ENCODE measurements at places on chromosomes 4 and X.

GRCh38 chr4:76679691-76680090, 218.3 kb downstream of the SOWAHB start:
- DNase-seq, result no peak

DNA sequence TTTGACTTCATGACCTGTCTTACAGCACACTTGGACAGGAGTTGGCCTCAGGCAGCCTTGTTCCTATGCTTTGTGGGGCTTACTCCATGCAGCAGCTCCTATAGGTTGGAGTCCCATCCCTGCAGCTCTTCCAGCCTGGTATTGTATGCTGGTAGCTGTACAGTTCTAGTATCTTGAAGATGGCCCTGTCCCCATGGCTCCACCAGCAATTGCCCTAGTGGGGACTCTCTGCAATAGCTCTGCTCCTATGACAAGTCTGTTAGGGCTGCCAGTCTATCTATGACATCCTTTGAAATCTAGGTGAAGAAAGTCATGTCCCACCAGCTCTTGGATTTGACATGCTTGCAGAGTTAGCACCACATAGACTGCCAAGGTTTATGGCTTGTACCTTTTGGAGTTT, 252.6 kb downstream of the ANTXR2 start:
- DNase-seq, result no peak

DNA sequence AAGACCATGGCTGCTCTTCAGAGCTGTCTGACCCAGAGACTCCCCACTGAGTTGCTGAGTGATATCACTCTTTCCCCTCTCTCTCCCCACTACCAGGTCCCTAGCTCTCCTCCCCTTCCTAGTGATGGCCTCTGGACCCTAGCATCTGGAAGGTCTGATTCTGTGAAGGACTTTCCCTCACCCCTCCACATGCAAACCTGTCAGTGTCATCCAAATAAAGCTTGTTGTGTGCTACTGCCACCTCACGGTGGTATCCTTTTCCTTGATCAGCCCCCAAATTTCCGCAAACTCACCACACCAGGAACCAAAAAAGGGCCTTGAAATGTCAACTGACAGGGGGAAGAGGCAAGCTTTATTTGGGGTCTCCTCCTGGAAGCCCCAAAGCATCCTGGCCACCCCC, 500.2 kb downstream of the IDS start:
- no peak for DNase-seq

- no peak for DNase-seq
Measured at GRCh38 chr4:48902266-48902665, 4.3 kb downstream of the OCIAD2 start.

DNA sequence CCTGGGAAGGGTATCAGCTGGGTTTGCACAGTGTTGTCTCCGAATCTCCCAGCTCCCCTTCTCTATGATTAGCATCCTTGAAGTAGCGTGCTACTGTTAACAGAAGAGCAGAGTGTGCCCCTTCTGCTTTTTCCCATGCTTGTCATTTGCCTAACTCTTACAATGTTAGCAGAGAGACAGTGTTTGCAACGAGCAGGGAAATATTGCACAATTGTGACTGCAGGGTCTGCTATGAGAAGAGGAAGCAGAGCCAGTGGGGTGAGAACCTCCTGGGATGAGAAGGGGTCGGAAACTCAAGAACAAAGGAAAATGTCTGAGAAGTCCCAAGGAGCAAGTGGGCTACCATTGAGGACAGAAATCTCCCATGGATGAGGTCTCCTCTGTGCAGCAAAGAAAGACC, 7.8 kb upstream of the CHRNA9 start:
- no peak for DNase-seq

- DNase-seq, result no peak
Measured at GRCh38 chr4:17702641-17703040, 78.8 kb downstream of the FAM184B start.

DNA sequence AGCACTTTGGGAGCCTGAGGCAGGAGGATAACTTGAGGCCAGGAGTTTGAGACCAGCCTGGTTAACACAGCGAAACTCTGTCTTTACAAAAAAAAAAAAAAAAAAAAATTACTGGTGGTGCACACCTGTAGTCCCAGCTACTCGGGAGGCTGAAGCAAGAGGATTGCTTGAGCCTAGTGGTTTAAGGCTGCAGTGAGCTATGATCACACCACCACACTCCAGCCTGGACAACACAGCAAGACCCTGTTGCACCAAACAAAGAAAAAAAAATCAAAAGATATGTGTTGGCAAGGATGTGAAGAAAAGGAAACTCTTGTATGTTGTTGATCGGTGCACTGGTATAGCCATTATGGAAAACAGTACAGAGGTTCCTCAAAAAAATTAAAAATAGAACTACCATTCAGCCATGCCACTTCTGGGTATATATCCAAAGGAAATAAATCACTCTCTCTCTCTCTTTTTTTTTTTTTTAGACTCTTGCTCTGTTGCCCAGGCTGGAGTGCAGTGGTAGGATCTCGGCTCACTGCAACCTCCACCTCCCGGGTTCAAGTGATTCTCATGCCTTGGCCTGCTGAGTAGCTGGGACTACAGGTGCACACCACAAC, 15.2 kb downstream of the SH3D19 start:
- no peak for DNase-seq

GRCh38 chr4:66929748-66930147, 615.6 kb downstream of the CENPC start:
- DNase-seq, result no peak

DNA sequence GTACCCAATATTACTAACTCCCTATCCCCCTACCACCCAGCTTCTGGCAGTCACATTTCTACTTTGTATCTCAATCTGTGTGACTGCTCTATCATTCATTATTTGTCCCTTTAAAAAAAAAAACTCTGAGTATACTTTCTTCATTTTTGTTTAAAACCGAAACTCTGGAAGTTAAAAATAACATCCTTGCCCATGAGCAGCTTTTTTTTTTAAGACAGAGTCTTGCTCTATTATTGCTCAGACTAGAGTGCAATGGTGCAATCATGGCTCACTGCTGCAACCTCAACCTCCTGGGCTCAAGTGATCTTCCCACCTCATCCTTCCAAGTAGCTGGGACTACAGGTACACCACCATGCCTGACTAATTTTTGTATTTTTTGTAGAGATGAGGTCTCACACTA, 15.8 kb downstream of the UBE2K start:
- DNase-seq, result no peak

- DNase-seq, result no peak
Measured at GRCh38 chr4:12242354-12242753, 813.7 kb upstream of the HS3ST1 start.

GRCh38 chrX:11611161-11611560, 54.6 kb downstream of the ARHGAP6 start:
- DNase-seq, result no peak

DNA sequence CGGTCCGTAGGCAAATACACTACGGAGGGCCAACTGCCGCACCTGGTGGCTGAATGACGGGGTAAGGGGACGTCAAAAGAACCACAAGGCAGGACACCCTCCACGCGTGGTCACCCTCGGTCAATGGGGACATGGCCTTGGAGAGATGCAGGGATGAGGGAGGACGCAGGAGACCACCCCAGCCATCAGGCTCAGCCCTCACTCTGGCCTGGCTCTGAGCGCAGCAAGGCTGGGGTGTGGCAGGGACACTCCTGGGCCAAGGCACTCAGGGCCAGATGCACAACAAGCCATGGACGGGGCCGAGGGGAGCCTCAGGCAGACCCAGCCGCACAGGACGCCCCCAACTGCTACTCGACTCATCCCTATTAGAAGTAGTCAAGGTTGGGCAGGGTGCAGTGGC, 36.5 kb downstream of the GAK start:
- no peak for DNase-seq

DNA sequence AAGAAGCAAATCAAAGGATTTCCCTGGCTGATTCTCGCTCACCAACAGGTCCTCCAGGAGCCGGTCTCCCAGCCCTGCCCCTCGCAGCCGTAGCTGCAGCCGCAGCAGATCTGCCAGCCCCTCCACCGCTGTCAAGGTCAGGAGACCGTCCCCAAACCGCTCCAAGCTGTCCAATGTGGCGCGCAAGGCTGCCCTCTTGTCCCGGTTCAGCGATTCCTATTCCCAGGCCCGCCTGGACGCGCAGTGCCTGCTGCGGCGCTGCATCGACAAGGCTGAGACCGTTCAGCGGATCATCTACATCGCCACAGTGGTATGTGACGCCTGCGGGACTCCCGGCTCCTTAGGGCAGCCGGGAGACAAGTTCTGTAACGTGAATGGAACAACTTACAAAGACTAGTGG, 25.6 kb downstream of the SPATA18 start:
- DNase-seq, result no peak

DNA sequence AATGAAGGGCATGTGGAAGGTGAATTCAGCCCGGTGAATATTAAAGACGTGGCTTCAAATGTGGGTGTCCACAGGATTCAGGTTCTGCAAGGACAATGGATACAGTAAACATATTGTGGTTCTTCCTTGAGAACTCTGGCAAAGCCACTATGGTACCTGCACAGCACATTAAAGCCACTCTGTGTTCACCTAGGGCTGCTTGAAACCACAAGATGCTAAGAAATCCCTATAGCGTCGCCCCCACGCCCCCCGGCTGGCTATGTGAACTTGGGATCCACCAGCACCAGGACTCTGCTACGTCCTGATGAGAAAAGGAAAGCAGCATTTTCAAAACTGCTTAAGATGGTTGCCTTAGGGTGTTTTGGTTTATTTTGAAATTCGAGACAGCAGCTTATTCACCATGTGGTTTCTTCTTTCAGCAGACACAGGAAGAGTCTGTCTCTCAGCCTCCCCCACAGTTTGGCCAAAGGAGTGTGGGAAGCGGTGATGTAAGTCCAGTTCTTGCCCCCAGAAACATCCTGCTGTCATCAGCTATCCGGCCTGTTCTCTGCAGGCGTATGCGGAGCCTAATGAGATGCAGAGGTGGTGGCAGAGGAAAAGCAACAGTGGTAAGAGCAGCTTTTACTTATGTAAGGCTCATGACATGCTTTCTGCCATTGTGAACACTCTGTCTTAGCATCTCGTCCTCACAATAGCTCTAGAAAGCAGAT, 111.5 kb downstream of the AFAP1 start:
- no peak for DNase-seq

DNA sequence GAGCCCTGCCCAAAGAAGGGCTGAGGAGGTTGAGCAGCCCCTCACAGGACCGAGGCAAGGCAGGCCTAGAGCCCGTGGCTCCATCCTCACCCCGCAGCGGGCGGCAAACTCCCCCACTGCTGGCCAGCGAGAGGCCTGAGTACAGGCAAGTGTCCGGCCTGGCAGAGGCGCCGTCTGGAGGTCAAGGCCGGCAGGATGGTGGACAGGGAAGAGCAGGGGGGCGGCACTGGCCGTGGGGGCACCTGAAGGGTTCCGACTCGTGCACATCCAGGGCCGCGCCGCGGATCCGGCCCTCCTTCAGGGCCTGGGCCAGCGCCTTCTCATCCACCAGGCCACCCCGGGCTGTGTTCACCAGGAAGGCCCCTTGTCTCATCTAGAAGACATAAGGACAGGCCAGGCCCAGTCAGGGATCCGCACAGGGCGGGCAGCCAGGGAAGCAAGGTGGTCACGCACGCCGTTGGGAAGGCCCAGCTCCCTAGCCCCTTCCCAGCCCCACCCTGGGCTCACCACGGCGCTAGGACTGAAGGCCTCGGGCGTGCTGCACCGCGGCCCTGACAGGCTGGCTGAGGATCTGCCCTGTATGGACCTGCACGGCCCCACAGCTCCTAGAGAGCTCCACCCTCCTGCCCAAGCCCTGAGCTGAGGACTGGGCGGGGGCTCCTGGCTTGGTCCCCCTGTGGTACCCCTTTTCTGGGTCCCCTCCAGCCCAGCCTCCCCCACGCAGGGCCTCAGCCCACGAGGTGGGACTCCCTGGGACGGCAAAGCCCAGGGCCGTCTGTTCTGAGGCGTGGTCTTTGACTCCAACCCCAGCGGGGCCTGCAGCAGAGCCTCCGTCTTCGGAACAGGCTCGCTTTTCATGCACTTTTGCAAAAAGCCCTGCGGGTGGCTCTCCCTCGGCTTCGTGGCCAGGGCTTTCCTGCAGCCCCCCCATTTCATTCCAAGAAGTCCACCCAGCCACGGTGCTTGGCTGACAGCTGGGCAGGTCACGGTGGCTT, 34.5 kb downstream of the CTBP1 start:
- DNase-seq, result no peak

DNA sequence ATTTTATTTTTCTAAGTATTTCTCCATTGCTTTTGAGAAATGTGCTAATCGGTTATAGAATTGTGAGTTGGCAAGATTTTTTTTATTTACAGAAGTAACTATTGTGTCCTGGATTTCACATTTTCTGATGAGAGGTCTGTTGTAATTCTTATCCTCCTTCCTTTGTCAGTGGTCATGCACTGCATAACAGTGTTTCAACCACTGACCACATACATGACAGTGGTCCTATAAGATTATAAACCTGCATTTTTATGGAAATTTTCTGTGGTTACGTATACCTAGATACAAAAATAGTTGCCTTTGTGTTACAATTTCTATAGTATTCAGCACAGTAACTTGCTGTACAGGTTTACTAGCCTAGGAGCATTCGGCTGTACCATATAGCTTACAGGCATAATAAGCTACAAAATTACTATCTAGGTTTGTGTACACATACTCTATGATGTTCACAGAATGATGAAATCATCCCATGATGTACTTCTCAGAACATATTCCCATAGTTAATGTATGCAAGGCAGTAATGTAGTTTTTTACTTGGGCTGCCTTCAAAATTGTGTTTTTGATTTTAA, 47.8 kb downstream of the APELA start:
- DNase-seq, result no peak

GRCh38 chrX:154135458-154136229, 8.4 kb upstream of the OPN1LW start:
- no peak for DNase-seq

GRCh38 chr4:155245105-155245504, 36.7 kb downstream of the NPY2R start:
- DNase-seq, result no peak

DNA sequence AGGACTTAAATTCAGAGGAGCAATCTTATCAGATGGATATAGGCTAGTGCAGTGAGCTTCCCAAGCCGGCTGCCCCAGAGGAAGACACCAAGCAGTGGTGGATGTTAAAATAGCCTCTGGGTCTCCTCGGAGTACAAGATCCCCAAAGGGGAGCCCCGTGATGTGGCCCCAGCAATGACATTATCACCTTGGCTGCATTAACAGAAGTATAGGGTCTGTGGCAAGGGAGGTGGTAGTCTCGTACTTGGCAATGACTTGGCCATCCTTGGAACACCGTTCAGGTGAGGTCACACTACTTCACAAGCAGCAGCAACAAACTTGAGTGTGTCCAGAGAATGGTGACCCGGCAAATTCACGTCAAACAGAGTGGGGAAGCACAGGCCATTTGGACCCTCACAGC, 67.8 kb downstream of the PSAPL1 start:
- DNase-seq, result no peak

GRCh38 chr4:6172093-6172926, 28.0 kb downstream of the JAKMIP1 start:
- no peak for DNase-seq

- no peak for DNase-seq
Measured at GRCh38 chrX:119690921-119691716, 1.8 kb downstream of the SEPTIN6 start.

- no peak for DNase-seq
Measured at GRCh38 chr4:126976850-126977632, 655.7 kb upstream of the INTU start.

- DNase-seq, result no peak
Measured at GRCh38 chr4:187378441-187378840, 617.1 kb upstream of the ZFP42 start.

- DNase-seq, result no peak
Measured at GRCh38 chr4:103111598-103111997, 12.0 kb upstream of the BDH2 start.

GRCh38 chr4:123731035-123731434, 334.4 kb downstream of the SPRY1 start:
- DNase-seq, result no peak

Data from stimulated activated CD8-positive, alpha-beta memory T cell treated with anti-CD3 and anti-CD28 coated beads, Interleukin-4, amount 100 ng/mL, for 4 hours (primary cell).